ENCODE measurements at places on chromosomes 13 and 19.

- no peak for DNase-seq
Observed at GRCh38 chr13:112510987-112511685, 76.8 kb downstream of the TUBGCP3 start.

GRCh38 chr13:109243311-109243951 is 543.0 kb downstream of the IRS2 start:
- DNase-seq = no peak

- no peak for DNase-seq
Observed at GRCh38 chr19:37361994-37362393, 8.9 kb upstream of the ZNF527 start.

- no peak for DNase-seq
Observed at GRCh38 chr19:33627526-33627925, 5.8 kb downstream of the CHST8 start.

GRCh38 chr13:99507551-99507950 is 6.3 kb downstream of the TM9SF2 start:
- no peak for DNase-seq

DNA sequence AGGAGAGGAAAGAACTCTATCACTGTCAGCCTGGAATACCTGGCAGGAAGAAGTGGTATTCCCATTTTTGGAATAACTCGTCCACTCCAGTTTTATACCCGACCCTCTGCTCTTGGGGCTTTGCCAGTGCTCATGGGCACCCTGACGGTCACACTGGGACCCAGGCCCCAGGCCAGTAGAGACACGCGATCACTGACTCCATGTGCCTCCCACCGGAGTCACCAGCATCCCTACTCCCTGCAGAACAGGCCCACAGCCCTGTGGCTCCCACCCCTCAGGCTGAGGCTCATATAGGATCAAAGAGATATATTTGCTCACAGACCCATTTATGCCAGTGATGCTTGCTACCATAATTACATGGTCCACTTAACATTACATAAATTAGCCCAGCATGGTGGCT is 3.5 kb downstream of the GRTP1 start:
- no peak for DNase-seq

GRCh38 chr13:29861694-29862110 is 11.3 kb upstream of the UBL3 start:
- no peak for DNase-seq

DNA sequence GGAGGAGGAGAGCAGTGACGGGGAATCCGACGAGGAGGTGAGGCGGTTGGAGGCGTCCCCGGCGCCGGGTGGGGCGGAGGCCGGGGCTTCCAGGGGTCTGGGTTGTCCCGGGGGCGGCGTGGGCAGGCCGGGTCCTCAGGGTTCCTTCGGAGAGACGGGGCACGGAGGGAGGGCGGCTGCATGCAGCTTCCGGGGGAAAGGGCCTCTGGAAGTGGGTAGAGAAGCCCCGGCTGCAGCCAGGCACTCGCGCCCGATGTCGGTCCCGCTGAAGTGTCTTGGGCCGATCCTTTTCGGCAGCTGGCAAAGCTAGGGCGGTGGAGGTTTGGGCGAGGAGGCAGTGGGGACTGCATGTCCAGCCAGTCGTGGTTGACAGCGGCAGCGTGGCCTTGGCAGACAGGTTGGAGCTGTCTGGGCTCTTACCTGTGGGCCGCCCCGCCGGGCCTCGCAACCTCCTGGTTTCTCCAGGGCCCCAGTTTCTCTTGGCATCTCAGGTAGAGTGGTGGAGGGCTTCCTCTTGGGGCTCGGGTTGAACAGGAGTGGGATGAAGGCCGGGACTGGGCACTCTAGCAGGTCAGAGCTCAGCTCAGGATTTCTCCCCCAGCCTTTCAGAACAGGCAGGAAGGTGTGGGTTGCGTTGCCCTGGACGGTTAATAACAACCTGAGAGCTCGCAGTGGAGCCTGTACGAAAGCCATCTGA is 690 bp downstream of the KMT2B start:
- DNase-seq = no peak

Data from stimulated activated CD4-positive, alpha-beta T cell treated with anti-CD3 and anti-CD28 coated beads, Interleukin-12 subunit alpha, Interleukin-12 subunit beta, amount 100 ng/mL, for 24 hours (primary cell).